ENCODE measurements at places on chromosomes 7 and 10.

- no peak for DNase-seq
Measured at GRCh38 chr10:100008142-100008522, 1.6 kb downstream of the DNMBP start.

GRCh38 chr10:103265717-103266329 is 11.1 kb upstream of the INA start:
- DNase-seq: no peak

DNA sequence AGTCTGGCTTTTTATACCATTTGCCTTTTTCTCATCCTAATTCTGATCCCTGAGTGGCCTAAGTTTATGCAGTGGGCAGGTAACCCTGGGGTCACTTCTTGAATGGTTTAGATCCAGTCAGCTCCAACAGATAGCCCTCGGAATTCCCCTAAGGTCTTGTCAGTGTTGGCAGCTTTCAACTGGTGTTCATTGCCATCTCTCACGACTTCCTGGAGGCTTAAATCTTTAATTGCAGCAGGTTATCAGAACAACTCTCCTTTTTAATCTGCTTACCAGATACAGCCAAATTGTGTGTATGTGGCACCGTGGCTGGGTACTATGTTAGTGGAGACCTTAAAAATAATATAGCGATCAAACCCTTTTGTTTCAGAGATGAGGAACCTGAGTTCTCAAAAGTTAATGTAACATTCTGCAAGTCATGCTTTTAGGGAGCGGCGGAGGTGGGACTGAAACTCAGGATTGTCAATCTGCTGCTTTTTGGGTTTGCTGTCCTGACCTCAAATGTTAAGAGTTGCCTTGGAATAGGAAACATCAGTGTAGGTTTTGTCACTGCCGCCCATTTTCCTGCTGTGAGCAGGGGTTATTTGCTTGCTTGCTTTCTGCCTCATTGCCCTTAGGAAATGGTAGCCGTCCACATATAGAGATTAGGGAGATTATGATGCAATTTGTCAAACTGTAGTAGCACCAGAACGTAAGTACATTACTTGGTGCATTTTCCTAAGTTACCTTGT is 818 bp downstream of the DLD start:
- no peak for DNase-seq

- DNase-seq: no peak
Measured at GRCh38 chr10:3853547-3854303, 68.7 kb upstream of the KLF6 start.

GRCh38 chr7:153835103-153835502 is 217.1 kb upstream of the DPP6 start:
- no peak for DNase-seq

DNA sequence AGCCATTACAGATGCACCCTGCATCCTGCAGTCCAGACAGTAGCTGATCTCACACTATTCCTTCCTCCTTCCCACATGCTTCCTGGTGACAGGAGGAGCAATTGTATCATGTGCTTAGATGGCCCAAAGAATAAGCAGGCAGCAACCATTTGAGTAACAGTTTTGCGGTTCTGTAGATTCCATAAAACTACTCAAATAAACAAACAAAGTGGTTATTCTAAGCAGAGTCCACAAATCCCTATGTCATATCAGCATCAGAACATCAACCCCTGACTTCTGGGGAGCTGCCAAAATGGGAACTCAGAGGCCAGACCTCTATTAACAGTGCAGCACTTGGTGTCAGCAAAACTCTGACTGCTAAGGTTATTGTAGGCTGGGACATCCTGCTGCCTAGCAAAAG is 226.0 kb downstream of the SORCS1 start:
- DNase-seq: no peak

Measured in stimulated activated CD8-positive, alpha-beta memory T cell treated with anti-CD3 and anti-CD28 coated beads, Interleukin-15, amount 100 ng/mL, for 1 hour (primary cell).